ENCODE measurements at places on chromosomes 11 and 22.

DNA sequence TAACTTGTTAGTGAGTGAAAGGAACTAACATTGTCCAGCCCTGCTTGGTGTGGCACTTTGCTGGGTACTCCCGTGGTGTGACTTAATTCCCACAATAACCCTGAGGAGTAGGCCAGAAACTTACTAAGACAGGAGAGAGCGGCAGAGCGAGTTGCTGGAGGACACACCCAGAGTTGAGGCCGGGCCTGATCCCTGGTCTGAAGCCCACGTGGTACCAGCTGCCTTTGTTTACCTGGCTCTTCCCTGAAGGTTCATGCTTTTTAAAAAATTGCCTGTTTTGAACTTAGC is 594 bp downstream of the MPST start:
- no peak for DNase-seq

DNA sequence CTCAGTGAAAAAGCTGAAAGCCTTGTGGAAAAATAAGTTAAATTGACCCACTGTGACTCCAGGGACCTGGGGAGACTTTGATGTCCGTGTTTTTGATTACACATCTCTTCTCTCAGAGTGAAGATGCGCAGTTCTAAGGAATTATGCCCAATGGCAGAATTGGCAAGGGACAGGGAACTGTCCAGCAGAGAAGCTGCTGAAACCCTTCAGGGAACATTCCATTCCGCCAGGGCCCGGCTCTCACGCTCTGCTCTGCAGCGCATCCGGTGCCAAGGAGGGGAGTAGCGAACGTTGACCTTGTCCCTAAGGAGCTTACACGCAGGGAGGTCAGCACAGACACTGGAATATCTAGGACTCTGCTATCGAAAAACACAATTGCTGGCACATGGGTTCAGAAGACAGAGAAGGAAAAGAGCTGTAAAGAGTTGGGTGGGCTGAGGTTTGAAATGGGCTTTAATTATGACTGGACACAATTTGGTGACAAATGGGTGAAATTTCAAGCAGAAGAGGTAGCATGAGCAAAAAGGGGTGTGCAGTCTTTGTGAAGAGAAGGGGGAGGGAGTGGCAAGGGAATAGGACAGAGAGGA is 64.5 kb upstream of the B3GAT1 start:
- DNase-seq: no peak

- DNase-seq: no peak
Observed at GRCh38 chr11:84234462-84235202, 948.5 kb upstream of the CCDC90B start.

- no peak for DNase-seq
Observed at GRCh38 chr22:43344520-43344787, 1.3 kb upstream of the SCUBE1 start.

All from activated naive CD4-positive, alpha-beta T cell treated with Interleukin-2 at 50 U/mL for 16 hours (primary cell).